ENCODE measurements at places on chromosomes 6 and 20. TPM values are rescaled to one million over a fixed set of nuclear protein-coding genes. Genes with fewer than 3 reads are reported as not detected.

GRCh38 chr6:140025171-140025570 is 650.7 kb upstream of the CITED2 start:
- DNase-seq, result no peak

GRCh38 chr6:75842191-75842590 is 93.2 kb downstream of the MYO6 start:
- DNase-seq, result no peak

- DNase-seq, result no peak
Observed at GRCh38 chr6:6057442-6058053, 50.8 kb upstream of the NRN1 start.

DNA sequence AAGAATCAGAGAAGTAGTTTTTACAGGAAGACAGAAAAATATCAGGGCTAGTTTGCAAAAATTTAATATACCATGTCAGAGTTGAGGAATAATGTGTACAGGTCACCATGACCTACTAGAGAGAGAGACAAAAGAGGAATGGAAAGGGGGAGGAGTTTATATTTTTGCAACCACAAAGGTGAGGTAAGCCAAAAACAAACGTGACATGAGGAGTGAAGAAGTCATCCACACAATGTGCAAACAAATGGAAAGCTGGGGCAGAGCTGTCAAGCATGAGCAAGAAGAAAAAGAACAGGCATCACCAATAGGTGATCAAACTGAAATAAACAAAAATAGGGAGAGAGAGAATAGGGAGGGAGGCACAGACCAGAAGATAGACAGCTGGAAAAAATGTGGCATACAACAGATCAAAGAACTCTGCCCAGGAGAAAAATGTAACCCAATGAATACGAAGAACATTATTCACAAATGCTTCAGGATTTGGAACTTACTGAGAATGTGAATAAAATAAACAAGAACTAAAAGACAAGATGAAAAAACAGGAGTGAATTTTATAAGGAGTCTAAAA is 15.5 kb downstream of the RARS2 start:
- no peak for DNase-seq

DNA sequence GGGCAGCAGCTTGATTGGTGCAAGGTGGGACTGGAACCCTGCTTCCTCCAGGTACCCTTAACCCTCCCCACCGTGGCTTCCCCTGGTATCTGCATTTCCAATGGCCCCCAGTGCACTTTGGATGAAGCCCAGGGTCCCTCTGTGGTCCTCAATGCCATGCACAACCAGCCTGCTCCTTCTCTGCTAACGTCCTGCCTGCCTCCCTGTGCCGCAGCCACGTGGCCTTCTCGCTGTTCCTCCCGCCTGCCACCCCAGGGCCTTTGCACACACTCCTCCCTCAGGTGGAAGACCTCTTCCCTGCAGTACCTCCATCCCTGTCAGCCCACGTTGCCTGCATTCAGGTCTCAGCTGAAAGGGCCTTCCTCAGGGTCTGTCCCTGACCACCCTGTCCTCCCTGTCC is 101.6 kb downstream of the BMP7 start:
- DNase-seq, result no peak

- DNase-seq, result no peak
Observed at GRCh38 chr20:3997446-3997845, 17.9 kb downstream of the RNF24 start.

- DNase-seq, result no peak
Observed at GRCh38 chr6:96947055-96947454, 22.5 kb downstream of the KLHL32 start.

DNA sequence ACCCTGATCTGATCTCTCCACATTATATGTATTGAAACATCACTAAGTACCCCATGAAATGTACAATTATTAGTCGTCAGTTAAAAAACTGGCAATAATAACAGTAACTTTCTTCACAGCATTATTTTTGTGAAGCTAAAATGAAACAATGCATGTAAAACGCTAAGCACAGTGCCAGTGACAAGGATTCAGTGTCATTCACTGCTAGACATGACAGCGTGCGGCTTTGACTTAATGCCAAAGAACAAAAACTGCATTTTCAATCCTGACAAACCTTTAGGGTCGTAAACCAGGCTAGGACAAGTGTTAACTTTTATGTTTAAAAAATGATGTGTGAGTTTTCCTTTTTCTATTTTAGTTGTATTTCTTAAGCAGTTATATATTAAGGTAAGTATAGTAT is 8.8 kb upstream of the OPN5 start:
- DNase-seq, result no peak

- no peak for DNase-seq
Observed at GRCh38 chr6:27755768-27756167, 156.4 kb downstream of the OR2B2 start.

DNA sequence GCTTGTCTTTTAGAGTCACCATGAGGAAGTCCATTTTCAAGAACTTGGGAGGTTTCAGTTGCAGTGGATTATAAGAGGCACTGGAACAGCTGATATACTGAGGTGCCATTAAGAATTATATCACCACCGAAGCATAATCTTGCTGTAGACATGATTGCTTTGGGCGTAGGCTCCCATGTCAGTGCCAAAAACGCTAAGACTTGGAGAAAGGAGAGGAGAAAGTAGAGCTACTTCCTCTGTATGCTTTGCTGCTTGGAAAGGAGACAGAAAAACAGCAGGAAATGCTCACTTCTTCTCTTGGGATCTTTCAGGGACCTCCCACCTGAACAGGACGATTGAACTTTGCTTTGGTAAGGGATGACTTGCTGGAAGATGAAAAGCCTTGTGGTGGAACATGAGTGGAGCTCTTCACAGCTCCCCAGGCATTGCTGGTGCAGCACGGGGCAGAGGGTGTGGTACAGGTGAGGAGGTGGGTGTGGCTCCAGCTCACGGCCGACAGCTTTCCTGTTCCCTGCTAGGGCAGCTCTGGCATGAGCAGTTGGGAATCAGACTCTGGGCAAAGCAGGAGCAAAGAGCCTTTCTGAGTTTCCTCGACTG is 190.4 kb upstream of the JAG1 start:
- peak; percentile 47 for DNase-seq

- DNase-seq, result no peak
Observed at GRCh38 chr6:167683028-167683862, 143.5 kb upstream of the AFDN start.

DNA sequence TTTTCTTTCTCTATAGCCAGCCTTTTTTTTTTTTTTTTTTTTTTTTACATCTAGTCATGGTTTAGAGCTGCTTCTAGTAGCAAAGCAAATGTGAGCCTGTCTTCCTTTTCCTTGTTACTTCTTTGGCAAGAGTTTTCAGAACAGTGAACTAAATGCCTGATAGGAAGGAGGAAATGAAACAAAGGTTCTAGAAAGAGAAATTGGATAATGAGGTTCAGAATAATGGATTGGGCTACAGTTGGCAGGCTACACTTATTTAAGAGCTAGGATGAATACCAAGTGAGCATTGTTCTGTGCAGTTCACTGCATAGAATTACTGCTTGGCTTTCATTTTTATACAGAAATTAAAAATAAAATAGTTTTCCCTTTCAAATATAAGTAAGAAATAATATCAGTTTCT is 78.6 kb downstream of the HIVEP1 start:
- no peak for DNase-seq

DNA sequence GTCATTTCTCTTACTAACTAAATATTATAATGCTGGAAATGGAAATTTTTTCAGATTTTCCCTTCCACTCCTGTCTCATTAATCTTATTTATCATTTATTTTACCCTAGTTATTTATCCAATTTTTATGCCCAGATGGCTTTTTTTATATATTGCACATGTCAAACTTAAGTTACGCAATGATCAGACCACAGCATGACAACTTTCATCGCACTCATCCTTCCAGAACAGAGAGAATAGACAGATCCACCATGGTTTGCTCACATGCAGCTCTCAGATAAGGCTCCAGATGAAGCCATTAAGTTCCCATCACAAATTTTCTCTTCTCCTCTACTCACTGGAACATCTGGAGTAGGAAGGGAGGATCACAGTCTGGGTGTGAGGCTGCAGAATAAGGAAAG is 48.7 kb downstream of the MAP7 start:
- no peak for DNase-seq

- DNase-seq, result no peak
Observed at GRCh38 chr20:51036827-51037531, 14.1 kb upstream of the KCNG1 start.

GRCh38 chr6:117601811-117602150 is 530 bp downstream of the GOPC start:
- no peak for DNase-seq

The ERVFRD-1 gene
- total RNA-seq, result not detected

The TXLNB gene
- total RNA-seq, result not detected

The TUBB1 gene
- not detected for total RNA-seq

The CST1 gene
- total RNA-seq, result 1.9 TPM

The SFTA2 gene
- not detected for total RNA-seq

The GPX5 gene
- total RNA-seq, result not detected

The ATP6V1G2 gene
- total RNA-seq, result 3.6 TPM

The ULBP2 gene
- total RNA-seq, result not detected

The NFATC2 gene
- 0.61 TPM for total RNA-seq

The SSTR4 gene
- total RNA-seq, result not detected

The ZC2HC1B gene
- not detected for total RNA-seq

All from H9 (cell line).